Stimulated activated CD8-positive, alpha-beta memory T cell treated with anti-CD3 and anti-CD28 coated beads, Interleukin-15, amount 100 ng/mL, for 24 hours (primary cell): ENCODE measurements at places on chromosomes 3 and 15.

DNA sequence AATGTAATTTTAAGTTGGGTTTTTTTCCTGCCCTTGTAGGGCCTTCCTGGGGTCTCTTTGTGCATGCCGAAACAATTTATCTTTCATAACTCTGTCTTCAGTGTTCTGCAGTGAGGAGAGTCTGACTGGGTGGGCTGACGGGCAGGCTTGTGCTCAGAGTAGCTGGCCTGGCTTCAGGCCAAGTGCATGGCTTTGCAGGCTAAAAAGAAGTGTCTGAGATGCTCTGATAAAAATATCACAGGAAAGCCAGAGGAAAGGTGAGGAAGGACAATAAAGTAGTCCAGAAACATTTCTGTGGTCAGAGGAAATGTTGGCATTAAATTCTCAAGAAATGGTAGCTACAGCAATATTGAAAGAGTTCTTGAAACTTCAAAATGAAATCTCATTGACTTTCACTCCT, 25.5 kb downstream of the ST3GAL6 start:
- no peak for DNase-seq

DNA sequence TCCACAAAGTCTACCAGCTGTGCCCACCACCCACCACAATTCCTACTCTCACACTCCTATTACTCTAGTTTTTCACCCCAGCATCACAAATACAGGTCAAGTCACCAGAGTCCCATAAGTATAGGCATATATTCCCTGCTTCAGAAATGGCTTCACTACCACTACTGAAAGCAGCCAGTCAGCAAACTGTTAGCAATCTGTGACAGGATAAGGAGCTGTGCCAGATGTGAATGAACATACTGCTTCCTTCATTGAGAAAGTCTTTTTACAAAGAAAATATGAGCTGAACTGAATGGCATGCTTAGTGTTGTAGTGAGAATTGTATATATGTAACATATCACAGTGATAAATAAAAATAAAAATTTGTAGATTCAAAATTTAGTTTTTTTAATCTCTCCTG, 76.8 kb downstream of the C3orf85 start:
- DNase-seq = no peak

GRCh38 chr3:146739203-146739671, 134.1 kb upstream of the PLSCR5 start:
- no peak for DNase-seq

- no peak for DNase-seq
These were observed 2.4 kb downstream of the CCNDBP1 start for GRCh38 chr15:43187544-43188155.

- DNase-seq = no peak
These were observed 12.4 kb downstream of the NKTR start for GRCh38 chr3:42612928-42613327.

GRCh38 chr15:88979674-88980073, 66.5 kb upstream of the MFGE8 start:
- DNase-seq = no peak

DNA sequence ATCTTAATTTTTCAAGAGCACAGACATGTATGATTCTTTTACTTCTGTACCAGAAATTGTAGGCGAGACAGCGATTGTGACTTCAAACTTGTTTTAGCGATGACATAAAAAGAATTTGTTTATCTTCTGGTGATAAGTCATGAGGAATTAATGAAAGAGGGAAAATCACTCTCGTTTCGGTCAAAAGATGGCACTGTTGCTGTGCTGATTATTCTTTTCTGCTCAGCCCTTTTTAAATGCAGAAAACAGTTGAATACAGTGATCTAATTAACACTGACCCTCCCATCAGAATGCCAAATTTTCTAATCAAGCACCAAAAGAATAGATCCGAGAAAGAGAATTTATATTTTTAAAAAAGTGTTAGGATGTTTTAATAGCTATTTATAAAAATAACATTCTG, 52.6 kb downstream of the NSUN3 start:
- no peak for DNase-seq

DNA sequence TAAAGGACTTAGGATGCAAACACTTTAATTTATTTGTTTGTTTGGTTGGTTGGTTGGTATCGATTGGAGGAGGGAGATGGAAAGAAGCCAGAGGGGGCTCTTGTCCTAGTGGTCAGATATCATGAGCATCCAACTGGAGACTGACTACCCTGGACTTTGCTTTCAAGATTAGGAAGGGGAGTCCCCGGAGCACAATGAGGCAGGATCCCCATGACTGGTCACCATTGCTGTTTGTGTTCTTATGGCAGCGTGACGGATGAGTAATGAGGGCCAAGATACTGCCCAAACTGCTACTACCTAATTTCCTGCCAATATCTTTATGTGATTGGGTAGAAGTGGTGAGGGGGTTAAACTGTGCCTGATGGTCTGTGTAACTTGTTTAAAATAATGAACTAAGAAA, 354.6 kb upstream of the ROPN1 start:
- DNase-seq = no peak

- no peak for DNase-seq
These were observed 152.0 kb downstream of the LMLN start for GRCh38 chr3:198112031-198112430.

DNA sequence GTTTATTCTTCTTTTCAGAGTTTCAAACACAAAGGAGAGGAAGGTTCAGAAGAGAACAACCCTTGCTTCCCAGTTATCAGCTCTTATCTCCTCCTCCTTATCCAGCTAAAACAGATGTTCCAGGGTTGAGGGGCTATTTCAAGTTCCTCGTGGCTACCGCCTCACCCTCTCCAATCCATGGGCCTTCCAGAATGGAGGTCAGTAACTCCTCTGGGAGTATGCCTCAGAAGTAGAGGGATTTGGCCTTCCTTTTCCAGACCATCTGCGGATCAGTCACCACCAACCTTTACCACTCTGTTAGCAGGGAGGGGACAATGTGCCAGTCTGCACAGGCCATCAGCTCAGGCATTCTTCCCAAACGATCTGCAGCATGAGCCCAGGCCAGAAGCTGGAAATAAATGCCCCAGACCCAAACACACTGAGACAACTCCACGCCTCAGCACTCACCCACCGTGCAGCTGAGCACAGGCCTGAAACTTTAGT, 14.8 kb downstream of the HTR3C start:
- no peak for DNase-seq

- DNase-seq = no peak
These were observed 175.0 kb upstream of the SGO1 start for GRCh38 chr3:20361000-20361399.

- DNase-seq = no peak
These were observed 910.6 kb downstream of the NTRK3 start for GRCh38 chr15:87345961-87346360.

- DNase-seq = no peak
These were observed 11.0 kb upstream of the PIK3CB start for GRCh38 chr3:138845771-138846173.

DNA sequence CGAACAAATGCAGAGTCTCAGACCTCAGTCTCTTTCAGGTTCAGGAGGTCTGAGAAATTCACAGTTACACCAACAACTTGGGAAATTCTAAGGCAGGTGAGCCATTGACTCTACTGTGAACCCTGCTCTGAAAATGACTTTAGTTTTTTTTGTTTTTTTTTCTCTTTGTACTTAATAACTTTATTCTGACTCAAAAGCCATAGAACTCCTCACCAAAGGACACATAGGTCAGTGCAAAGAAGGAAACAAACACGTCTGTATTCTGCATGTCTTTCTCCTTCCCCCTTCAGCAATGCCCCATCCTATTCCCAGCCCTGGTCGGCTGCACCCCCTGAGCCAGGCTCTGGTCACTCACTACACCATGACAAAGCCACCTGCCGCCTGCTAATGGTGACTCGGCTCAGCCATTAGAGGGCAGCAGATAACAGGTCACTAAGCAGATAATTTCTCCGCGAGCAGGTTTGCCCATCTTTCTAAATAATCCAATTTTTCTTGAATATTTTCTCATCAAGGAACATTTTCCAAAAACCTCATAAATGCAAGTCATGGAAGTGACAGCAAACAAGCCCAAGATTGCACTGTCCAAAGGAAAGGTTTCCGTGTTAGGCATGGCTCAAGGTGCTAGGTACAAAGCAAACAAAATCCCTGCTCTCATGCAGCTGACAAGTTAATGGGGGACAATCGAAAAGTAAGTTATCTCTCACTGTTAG, 37.7 kb downstream of the TM4SF4 start:
- no peak for DNase-seq

GRCh38 chr15:66429546-66429945, 42.8 kb downstream of the MAP2K1 start:
- DNase-seq = no peak

GRCh38 chr3:154235330-154235729, 89.0 kb downstream of the DHX36 start:
- no peak for DNase-seq

GRCh38 chr15:58165661-58166060, 27.5 kb downstream of the AQP9 start:
- no peak for DNase-seq

DNA sequence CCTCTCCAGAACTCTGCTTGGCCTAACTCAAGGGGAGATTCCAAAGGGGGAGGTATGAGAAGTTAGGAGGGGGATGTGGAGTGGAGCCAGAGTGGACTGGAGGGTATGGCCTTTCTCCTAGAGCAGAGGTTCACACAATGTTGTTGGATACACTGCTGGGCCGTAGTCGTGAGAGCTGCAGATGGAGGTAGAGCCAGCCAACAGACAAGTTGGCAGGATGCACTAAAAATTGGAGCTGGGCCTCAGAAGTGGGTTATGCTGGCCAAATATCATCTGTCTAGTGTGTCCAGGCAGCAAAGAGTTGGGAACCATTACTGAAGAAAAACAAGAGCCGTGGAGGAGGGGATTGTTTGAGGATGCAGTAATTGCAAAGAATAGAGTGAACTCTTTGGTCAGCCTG, 27.7 kb upstream of the LRRFIP2 start:
- DNase-seq = no peak

DNA sequence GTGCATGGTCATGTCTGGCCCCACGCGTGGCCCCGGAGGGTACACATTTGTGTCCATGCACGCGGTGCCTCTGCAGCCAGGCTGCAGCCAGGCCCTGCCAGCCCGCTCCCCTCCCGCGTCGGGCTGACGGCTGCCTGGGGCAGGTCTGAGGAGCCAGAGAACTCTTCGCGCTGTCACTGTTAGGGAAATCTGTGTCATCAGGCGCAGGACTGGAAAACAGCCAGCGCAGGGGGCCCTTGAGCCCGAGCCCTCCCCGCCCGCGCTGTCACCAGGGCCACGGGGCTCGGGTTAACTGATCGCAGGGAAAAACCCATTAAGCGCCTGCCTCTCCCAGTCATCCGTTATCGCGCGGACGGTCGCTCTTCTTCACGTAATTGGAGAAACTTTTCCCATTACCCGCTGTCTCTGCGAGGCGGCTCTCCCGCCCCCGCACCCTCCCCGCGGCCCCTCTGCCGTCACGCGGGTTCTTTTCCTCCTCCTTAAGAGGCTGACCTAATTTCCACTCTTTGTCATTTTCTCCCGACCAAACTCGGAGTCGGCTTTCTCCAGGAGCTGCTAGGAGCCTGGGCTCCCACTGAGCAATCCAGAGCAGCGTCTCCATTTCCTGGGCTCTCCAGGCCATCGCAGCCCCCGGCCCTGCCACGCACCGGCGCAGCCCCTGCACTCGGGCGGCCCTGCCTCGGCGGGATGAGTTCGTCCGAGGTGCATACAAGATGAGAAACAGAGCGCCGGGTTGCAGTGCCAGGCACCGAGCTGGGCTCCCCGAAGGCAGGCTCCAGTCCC, 57.5 kb upstream of the PRR23E start:
- no peak for DNase-seq

- DNase-seq = no peak
These were observed 35.7 kb downstream of the ACAD9 start for GRCh38 chr3:128914966-128915645.

DNA sequence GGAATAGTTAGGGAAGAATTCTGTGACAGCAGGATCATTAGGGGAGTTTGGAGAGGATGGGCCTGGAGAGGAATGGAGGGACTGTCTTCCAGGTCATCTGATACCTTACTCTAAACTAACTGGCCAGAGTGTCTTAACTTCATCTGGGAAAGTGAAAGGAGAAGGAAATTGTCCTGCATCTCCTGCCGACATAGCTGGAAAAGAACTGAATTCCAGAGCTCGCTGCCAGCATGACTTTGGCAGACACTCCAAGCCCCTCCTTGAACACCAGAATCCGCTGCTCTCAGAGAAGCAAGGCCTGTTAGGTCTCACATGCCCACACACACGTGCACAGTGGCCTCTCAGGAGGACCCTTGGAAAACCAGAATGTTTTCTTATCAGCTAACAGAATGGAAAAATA, 10.5 kb downstream of the ABI3BP start:
- DNase-seq = no peak

DNA sequence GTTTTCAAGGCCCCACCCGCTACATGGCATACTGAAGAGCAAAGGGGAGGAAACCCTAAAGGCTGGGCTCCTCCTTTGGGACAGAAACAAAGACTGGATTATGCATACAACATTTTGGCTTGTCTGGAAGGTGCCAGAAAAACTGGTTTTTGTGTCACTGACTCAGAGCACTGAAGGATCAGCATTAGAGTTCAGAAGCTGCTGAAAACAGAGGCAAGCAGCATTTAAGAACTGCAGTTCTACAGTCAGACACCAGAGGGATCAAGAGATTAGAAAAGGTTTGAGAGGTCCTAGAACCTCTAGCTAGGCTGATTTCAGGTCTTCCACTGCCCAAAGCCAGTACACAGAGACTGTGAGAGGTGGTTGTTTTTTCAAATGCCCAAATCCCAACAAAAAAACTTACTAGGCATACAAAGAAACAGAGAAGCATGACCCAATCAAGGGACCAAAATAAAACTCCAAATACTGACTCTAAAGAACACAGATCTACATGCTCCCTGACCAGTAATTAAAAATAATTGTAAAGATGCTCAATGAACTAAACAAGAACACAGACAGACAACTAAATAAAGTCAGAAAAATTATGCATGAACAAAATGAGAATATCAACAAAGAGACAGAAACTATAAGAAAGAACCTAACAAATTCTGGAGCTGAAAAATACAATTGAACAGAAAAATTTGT, 91.2 kb downstream of the SENP2 start:
- DNase-seq = no peak

DNA sequence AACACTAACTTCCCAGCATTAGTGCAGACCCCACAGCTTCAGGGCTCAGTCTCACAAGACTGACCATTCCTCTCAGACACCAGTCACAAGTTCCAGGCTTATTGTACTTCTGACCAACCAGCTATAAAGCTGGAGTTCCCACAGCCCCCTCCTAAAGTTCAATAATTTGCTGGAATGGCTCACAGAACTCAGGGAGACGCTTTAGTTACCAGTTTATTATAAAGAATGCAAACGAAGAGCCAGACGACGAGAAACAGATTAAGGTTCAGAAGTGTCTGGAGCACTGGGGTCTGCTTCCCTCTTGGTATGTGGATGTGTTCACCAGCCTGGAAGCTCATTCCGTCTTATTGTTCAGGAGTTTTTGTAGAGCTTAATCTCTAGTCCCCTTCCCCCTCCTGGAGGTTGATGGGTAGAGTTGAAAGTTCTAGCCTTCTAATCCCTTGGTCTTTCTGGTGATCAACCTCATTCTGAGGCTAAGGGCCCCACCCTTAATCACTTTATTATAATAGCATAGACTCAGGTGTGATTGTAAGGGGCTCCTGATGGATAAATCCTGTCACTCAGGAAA, 4.8 kb upstream of the CSRNP1 start:
- DNase-seq = no peak

GRCh38 chr3:66795365-66795764, 202.7 kb upstream of the KBTBD8 start:
- no peak for DNase-seq
